Stimulated activated CD4-positive, alpha-beta T cell treated with anti-CD3 and anti-CD28 coated beads, TNF-alpha, amount 100 ng/mL, for 1 hour (primary cell): ENCODE measurements at places on chromosomes 11 and 22.

DNA sequence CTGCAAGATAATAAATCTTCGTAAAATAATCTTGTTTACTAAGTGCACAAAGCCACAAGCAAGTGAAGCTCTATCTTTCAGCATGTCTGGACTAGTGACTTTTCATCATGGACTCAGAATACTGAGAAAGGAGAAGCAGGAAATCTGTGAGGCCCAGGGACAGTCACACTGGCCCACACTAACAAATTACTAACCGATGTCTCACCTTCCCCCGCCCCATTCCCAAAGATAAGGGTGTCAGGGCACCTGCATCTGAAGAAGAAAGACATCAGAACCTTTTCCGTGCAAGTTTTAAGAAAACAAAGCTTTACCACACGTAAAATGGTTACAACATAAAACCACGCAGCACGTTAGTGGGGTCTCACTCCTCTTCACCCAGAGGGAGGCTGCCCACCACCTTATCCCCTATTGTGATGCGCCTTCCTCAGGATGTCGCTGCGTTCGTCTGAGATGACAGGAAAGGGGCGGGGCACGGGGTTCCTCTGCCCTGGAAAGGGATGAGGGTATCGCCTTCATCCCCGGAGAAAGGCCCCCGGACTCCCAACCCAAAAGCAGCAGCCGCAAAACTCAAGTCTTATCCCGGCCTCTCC is 616 bp downstream of the BTBD10 start:
- DNase-seq, result no peak

GRCh38 chr22:27386186-27386585 is 415.4 kb downstream of the MN1 start:
- DNase-seq, result no peak

- no peak for DNase-seq
These were observed 19.1 kb downstream of the APOL3 start for GRCh38 chr22:36141481-36141880.

GRCh38 chr11:63877658-63878241 is 38.8 kb downstream of the MARK2 start:
- DNase-seq, result no peak

DNA sequence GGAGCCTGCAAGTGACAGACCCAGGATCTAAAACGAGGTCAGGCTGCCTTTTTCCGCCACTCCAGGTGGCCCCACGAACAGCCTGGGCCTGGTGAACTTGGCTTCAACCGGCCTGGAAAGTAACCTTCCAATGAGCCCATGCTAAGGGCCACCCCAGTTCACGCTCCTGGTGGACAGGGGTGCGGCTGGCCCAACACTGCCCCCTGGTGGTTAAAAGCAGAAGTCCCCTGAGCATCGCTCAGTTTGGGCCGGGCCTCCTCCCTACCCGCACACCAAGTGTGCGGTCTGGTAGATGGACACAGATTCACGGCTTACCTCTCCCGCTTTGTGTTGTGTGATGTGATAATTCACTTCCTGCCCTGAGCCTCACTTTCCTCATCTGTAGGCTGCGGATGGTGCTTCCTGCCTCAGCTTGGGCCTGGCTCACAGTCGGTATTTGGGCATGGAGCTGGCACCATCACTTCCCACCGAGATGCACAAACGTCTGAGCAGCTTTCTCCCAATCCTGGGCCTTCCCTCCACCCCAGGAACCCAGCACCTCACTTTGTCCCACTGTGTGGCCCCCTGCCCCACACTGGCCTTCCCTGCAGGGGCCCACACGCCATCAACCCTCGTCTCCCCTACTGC is 13.7 kb upstream of the SEC14L3 start:
- peak; percentile 55 for DNase-seq

GRCh38 chr22:39723899-39724351 is 153.4 kb downstream of the CACNA1I start:
- DNase-seq, result no peak

DNA sequence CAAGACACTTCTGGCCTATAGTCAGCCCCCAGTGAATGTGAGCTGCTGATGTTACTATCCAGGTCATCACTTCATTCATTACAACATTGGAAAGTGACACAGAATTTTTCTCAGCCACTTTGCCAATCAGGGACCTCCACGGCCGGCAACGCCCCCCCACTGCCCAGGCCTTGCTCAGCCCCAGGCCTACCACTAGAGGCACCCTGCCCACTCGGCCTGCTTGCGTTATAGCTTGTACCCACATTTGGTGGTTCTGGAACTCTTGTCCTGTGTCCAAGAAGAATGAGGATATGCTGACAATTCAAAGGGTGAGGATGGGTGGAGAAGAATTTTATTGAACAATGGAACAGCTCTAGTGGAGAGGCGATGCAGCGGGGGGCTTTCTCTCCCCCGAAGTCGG is 96.2 kb downstream of the TSPAN18 start:
- DNase-seq, result no peak

GRCh38 chr11:59992425-59992824 is 24.6 kb upstream of the OOSP4B start:
- no peak for DNase-seq

- DNase-seq, result no peak
These were observed 10.1 kb upstream of the PDGFB start for GRCh38 chr22:39254789-39255298.

DNA sequence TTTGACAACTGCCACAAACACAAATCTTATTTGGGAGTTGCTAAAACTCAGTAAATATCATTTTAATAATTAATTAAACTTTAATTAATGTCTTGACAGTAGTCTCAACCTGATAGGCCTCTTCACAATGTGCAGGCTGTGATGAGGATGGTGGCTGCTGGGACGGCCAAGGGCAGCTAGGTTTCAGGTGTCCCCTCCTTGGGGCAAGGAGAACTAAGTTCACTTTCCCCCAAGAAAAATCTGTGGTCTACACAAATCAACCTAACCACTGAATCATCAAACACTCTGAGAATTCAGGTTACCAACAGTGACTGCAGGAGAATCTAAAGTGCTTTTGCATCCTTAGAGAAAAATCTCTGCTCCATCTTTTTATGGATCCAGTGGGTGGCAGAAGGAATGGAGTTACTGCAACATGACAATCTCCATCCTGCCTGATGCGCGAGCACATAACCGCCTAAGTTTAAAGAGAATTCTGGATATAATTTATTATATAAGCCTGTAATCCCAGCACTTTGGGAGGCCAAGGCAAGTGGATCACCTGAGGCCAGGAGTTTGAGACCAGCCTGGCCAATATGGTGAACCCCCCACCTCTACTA is 289.7 kb downstream of the KIRREL3 start:
- DNase-seq, result no peak

GRCh38 chr22:49023879-49024774 is 803.5 kb downstream of the BRD1 start:
- DNase-seq, result no peak
